A549 treated with AZD2906 at 1 μM for 4 hours (cell line): ENCODE measurements at places on chromosomes 2 and 18. TPM values are rescaled to one million over a fixed set of nuclear protein-coding genes. Genes with fewer than 3 reads are reported as not detected.

KRCC1 gene
- 11.6 to 13.4 TPM (median 13.1 TPM) in 5 replicates for total RNA-seq

LBX2 gene
- 3.2 to 4.3 TPM (median 3.8 TPM) in 5 replicates for total RNA-seq

SULT1C4 gene
- total RNA-seq = not detected in 5 replicates

KCNF1 gene
- total RNA-seq = 19.4 to 39.2 TPM (median 29.8 TPM) in 5 replicates

RNF138 gene
- total RNA-seq = 11.8 to 13.5 TPM (median 12.9 TPM) in 5 replicates

EPAS1 gene
- total RNA-seq = 86.6 to 106 TPM (median 97.0 TPM) in 5 replicates
